Mesothelial cell of epicardium (in vitro differentiated cells): ENCODE measurements at places on chromosomes 3 and 15.
A peak's percentile ranks its signal among the peaks of the same experiment; 100 is the strongest.

- peaks cover 24% of the 10 kb centered on the region for H3K4me1 ChIP-seq
- H3K36me3 ChIP-seq = peaks cover 24% of the 10 kb centered on the region
- H3K4me3 ChIP-seq = no peak overlapping the region
- H3K27me3 ChIP-seq = no peaks in the 10 kb centered on the region
- H3K27ac ChIP-seq = no peak overlapping the region
- DNase-seq = no peak
Measured at GRCh38 chr3:172370419-172370818, 77.8 kb downstream of the GHSR start.

GRCh38 chr15:76169911-76170800 lies 110.4 kb downstream of the TMEM266 start:
- H3K4me1 ChIP-seq = peaks cover 13% of the 10 kb centered on the region
- peaks cover 4% of the 10 kb centered on the region for H3K27me3 ChIP-seq
- no peaks in the 10 kb centered on the region for H3K36me3 ChIP-seq
- DNase-seq = no peak
- H3K4me3 ChIP-seq = no peak overlapping the region

DNA sequence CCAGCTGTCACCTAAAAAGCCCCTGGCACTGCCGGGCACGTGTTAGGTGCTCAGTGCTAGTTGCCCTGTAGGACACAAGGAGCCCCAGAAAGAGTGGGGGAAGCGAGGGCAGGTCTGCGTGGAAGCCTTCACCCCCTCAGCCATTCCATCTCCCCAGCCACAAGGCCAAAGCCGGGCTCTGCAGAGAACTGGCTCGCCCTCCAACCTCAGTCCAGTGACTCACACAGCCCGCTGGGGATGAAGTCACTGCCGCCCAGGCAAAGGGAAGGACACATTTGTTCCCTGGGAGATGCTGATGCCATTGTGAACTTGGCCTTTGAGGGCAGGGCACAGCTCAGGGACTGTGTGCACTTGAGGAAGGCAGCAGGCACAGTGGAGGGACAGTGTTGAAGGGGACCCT lies 48.1 kb downstream of the IQSEC1 start:
- no peaks in the 10 kb centered on the region for H3K36me3 ChIP-seq
- peaks cover 16% of the 10 kb centered on the region for H3K4me1 ChIP-seq
- H3K4me3 ChIP-seq = no peak overlapping the region
- H3K27ac ChIP-seq = no peak overlapping the region

- no peaks in the 10 kb centered on the region for H3K27me3 ChIP-seq
- peaks cover 8% of the 10 kb centered on the region for H3K4me1 ChIP-seq
- H3K4me3 ChIP-seq = no peak overlapping the region
- peak overlapping the region; percentile 23 for H3K27ac ChIP-seq
- DNase-seq = no peak
Measured at GRCh38 chr3:101842245-101842934, 6.9 kb upstream of the NFKBIZ start.

GRCh38 chr3:156533205-156533604 lies 21.7 kb downstream of the SSR3 start:
- no peak for DNase-seq
- no peak overlapping the region for H3K27ac ChIP-seq
- no peak overlapping the region for H3K4me3 ChIP-seq
- H3K27me3 ChIP-seq = no peaks in the 10 kb centered on the region

DNA sequence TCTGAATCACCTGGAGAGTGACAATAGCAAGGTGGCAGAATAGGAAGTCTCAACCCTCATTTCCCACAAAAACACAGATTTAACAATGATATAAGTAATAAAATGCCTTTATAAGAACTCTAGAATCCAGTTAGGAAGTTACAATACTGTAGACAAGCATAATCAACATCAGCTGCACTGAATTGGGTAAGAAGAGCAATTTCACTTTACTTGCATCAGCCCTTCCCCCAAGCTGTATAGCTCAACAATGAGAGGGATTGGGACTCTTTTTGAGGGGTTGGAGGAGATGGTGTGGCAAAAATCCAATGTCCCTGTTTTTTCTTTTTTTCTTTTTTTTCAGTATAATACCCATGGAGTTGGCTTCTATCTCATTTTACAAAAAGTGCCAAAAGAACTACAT lies 63.1 kb downstream of the SERP1 start:
- no peaks in the 10 kb centered on the region for H3K4me1 ChIP-seq
- H3K27me3 ChIP-seq = no peaks in the 10 kb centered on the region
- H3K4me3 ChIP-seq = no peak overlapping the region
- DNase-seq = no peak
- no peak overlapping the region for H3K27ac ChIP-seq

- no peak overlapping the region for H3K4me3 ChIP-seq
- H3K36me3 ChIP-seq = peaks cover 4% of the 10 kb centered on the region
- no peak overlapping the region for H3K27ac ChIP-seq
- no peaks in the 10 kb centered on the region for H3K4me1 ChIP-seq
- no peaks in the 10 kb centered on the region for H3K27me3 ChIP-seq
- DNase-seq = no peak
Measured at GRCh38 chr3:29026959-29027358, 253.9 kb upstream of the RBMS3 start.

- no peak overlapping the region for H3K27ac ChIP-seq
- no peaks in the 10 kb centered on the region for H3K27me3 ChIP-seq
- DNase-seq = no peak
- no peaks in the 10 kb centered on the region for H3K36me3 ChIP-seq
- H3K4me3 ChIP-seq = no peak overlapping the region
Measured at GRCh38 chr15:96075895-96076294, 254.6 kb upstream of the NR2F2 start.

DNA sequence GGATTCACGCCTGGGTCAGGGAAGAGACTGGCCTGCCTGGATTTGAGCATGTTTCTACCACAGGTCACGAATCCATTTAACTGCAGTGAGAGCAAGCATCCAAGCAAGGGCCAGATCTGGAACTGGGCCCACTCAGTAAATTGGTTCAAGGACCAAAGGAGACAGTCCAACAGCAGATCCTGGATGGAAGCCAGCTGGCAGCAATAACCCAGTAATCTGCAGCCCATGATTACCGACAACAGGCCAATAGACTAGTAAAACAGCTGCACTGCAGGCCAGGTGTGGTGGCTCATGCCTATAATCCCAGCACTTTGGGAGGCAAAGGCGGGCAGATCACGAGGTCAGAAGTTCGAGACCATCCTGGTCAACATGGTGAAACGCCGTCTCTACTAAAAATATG lies 11.8 kb downstream of the SAMD7 start:
- peak; percentile 46 for DNase-seq
- no peaks in the 10 kb centered on the region for H3K36me3 ChIP-seq

DNA sequence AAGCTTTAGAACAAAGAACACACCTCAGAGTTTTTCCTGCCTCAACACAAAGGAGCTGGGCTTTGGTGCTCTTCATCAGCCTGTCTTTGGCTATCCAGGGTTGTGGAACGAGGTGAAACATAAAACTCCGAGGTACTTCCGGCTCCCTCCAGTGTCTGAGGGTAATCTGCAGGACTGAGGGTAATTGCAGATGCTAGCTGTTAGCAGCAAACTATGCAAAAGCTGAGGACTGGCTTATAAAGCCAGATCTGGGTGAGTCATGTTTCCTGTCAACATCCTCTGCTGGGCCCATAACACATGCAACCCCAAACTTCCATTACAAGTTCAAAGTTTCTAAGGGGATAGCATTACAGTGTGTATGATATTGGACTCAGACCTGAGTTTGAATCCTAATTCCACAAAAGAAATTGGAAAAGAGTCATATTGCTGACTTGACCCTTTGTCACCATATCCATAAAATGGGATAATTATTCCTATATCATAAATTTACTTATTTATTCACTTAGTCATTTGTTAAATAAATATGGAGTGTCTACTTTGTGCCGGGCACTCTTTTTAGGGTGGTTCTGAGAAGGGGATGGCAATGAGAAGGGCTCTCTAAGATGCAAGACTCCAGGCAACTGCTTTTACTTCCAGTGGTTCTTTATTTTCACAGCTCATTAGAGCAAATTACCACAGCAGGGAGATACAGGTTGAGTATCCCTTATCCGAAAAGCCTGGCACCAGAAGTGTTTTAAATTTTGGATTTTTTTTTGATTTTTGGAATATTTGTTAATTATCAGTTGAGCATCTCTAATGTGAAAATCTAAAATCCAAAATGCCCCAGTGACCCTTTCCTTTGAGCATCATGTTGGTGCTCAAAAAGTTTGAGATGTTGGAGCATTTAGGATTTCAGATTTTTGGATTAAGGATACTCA lies 9.5 kb upstream of the TRIM69 start:
- DNase-seq = no peak
- no peaks in the 10 kb centered on the region for H3K27me3 ChIP-seq
- peak overlapping the region; percentile 99 for H3K27ac ChIP-seq
- H3K4me3 ChIP-seq = no peak overlapping the region
- H3K4me1 ChIP-seq = peaks cover 18% of the 10 kb centered on the region

DNA sequence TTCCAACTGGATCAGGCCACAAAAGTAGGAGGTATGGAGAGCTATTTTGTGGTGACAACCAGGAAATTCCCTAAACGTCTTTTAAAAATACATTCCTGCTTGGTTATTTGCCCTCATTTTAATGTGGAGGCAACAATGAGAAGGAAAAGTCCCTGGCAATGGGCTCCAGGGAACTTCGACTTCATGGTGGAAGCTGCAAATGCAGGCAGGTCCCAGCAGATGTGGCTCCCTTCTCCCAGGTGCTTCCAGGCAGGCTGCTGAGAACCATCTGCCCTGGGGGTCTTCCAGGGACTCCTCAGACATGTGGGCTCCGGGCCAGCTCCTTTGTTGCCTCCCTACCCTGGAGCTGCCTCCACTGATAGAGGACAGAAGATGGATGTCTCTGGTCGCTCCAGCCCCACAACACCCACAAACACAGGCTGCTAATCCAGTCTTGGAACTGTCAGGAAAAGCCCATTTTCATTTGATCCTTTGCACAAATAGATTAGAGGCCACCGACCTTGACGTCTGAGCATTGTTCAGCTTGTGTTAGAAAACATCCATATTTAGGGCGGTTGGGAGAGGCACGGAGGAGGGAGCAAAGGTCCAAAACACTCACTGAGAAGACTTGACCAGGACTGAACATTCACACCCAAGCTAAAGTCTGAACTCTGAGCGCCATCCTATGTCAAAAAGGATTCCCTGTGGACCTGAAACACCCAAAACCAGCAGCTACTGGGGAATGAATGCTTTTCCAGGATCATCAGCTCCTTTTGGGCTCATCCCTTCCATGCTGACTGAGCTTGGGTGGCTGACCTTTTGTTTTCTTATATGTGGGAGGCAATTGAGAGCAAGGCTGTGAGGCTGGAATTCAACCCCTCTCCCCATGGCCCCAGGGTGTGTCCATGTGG lies 30.2 kb upstream of the SLCO2A1 start:
- H3K27ac ChIP-seq = no peak overlapping the region
- peaks cover 25% of the 10 kb centered on the region for H3K4me1 ChIP-seq
- peaks cover 3% of the 10 kb centered on the region for H3K27me3 ChIP-seq
- DNase-seq = peak; percentile 44
- no peaks in the 10 kb centered on the region for H3K36me3 ChIP-seq
- no peak overlapping the region for H3K4me3 ChIP-seq

GRCh38 chr15:51133140-51133765 lies 38.5 kb upstream of the TNFAIP8L3 start:
- no peaks in the 10 kb centered on the region for H3K36me3 ChIP-seq
- no peaks in the 10 kb centered on the region for H3K27me3 ChIP-seq
- H3K4me1 ChIP-seq = no peaks in the 10 kb centered on the region
- DNase-seq = no peak
- no peak overlapping the region for H3K4me3 ChIP-seq

- peaks cover 7% of the 10 kb centered on the region for H3K36me3 ChIP-seq
- H3K4me3 ChIP-seq = no peak overlapping the region
- no peak for DNase-seq
Measured at GRCh38 chr3:49415931-49416601, 3.8 kb downstream of the TCTA start.

- no peaks in the 10 kb centered on the region for H3K4me1 ChIP-seq
- DNase-seq = no peak
- peaks cover 26% of the 10 kb centered on the region for H3K36me3 ChIP-seq
- H3K27ac ChIP-seq = no peak overlapping the region
Measured at GRCh38 chr3:131494706-131495105, 8.1 kb downstream of the MRPL3 start.

DNA sequence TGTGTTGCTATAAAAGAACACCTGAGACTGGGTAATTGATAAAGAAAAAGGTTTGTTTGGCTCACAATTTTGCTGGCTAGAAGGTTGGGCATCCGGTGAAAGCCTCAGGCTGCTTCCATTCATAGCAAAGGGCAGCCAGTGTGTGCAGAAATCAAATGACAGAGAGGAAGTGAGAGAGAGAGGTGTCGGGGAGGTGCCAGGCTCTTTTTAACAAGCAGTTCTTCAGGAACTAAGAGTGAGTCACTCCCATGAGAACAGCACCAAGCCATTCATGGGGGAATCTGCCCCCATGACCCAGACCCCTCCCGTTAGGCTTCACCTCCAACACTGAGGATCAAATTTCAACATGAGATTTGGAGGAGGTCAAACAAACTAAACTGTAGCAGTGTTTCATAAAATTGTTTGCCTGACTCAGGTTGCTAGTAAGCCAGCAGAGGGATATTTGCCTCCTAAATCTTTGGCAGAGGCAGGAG lies 4.5 kb upstream of the PARP15 start:
- no peak overlapping the region for H3K27ac ChIP-seq
- peaks cover 7% of the 10 kb centered on the region for H3K27me3 ChIP-seq
- no peak for DNase-seq
- H3K4me1 ChIP-seq = peaks cover 2% of the 10 kb centered on the region
- peaks cover 33% of the 10 kb centered on the region for H3K36me3 ChIP-seq

- H3K27me3 ChIP-seq = no peaks in the 10 kb centered on the region
- H3K4me1 ChIP-seq = no peaks in the 10 kb centered on the region
- H3K27ac ChIP-seq = no peak overlapping the region
- no peak for DNase-seq
Measured at GRCh38 chr3:113468539-113468938, 27.2 kb upstream of the CFAP44 start.

GRCh38 chr3:107690522-107691138 lies 167.9 kb downstream of the BBX start:
- H3K4me3 ChIP-seq = no peak overlapping the region
- peaks cover 7% of the 10 kb centered on the region for H3K4me1 ChIP-seq
- DNase-seq = no peak
- H3K36me3 ChIP-seq = peaks cover 2% of the 10 kb centered on the region
- H3K27me3 ChIP-seq = no peaks in the 10 kb centered on the region

DNA sequence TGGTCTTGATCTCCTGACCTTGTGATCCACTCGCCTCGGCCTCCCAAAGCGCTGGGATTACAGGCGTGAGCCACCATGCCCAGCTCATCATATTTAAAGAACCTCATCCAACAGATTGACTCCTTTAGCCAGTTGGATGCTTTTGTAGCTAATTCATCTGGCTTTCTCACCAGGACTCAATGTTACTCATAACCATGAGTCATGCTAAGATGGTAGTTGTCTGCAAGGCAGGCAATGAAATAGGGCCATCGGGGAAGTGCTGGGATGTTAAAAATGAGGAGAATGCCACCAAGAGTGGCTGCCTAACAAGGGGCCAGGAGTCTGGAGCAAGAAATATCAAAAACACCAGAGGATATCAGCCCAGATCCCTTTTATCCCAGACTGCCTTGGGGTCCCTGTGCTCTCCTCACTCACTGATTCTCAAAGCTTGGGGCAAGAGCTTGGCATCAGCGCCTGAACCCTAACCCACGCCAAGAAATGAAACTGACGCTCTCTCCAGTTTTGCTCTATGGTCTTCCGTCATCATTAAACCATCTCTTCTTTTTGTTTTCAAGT lies 7.4 kb upstream of the PCOLCE2 start:
- no peaks in the 10 kb centered on the region for H3K36me3 ChIP-seq
- peaks cover 24% of the 10 kb centered on the region for H3K27me3 ChIP-seq
- H3K4me1 ChIP-seq = no peaks in the 10 kb centered on the region
- no peak overlapping the region for H3K27ac ChIP-seq
- H3K4me3 ChIP-seq = no peak overlapping the region
